ENCODE measurements at places on chromosomes 7 and 10. TPM values are rescaled to one million over a fixed set of nuclear protein-coding genes. Genes with fewer than 3 reads are reported as not detected.

DNA sequence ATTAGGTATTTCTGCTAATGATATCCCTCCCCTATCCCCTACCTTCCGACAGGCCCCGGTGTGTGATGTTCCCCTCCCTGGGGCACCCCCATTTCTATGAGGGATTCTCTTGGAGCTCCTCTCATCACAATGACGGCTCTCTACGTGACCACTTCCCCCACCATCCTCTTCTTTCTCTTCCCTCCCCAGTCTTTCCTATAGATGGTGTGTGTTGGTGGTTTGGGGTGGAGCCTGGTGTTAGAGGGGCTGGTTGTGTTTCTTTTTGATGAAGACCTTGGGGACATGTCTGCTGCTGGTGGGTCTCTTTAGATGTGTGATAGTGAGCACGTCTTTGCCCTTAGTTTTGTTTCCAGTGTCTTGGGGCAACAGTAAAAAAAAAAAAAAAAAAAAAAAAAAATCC lies 28.6 kb downstream of the RPS24 start:
- peak; percentile 12 for DNase-seq

- DNase-seq: no peak
Measured at GRCh38 chr7:100221231-100221718, 1.5 kb downstream of the PVRIG start.

- DNase-seq: no peak
Measured at GRCh38 chr10:94358480-94358879, 4.3 kb downstream of the NOC3L start.

- DNase-seq: no peak
Measured at GRCh38 chr10:58508316-58508715, 4.4 kb upstream of the BICC1 start.

- DNase-seq: no peak
Measured at GRCh38 chr10:50883629-50884028, 1.8 kb downstream of the A1CF start.

GRCh38 chr7:47812429-47813136 lies 135.7 kb downstream of the PKD1L1 start:
- DNase-seq: no peak

GRCh38 chr7:82676777-82677463 lies 233.3 kb upstream of the CACNA2D1 start:
- peak; percentile 17 for DNase-seq

DNA sequence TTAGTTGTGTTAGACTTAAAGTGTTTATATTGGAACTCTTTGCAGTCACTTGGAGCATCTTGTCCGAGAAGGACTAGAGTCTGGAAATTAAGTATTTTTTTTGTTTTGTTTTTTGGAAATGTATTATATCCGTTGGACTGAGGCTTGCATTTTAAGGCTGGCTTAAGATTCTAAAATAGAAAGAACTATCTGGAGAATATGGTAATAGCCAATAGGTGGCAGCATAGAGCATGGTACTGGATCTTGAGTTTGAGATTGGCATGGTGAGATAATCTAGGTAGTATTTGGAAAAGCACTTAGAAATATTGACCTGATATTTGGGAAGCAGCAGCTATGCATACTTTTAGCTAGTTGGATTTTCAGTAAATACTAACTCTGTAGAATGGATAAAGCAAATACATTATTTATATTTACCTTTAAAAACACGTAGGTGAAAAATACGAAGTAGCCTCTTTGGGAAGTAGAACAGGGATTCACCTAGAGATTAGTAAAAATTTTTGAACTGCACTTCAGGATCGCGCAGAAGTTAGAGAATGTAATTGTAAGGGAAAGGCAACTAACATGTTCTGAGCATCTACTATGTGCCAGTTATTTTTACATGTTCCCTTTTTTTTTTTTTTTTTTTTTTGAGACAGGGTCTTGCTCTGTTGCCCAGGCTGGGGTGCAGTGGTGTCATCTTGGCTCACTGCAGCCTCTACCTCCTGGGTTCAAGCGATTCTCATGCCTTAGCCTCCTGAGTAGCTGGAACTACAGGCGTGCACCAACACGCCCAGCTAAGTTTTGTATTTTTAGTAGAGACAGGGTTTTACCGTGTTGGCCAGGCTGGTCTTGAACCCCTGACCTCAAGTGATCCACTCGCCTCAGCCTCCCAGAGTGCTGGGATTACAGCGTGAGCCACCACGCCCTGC lies 78.6 kb downstream of the LCOR start:
- DNase-seq: no peak

Gene ADAMTS14
- total RNA-seq: 0.47 TPM

Gene AVPI1
- 10.7 TPM for total RNA-seq

Gene DDX50
- 33.1 TPM for total RNA-seq

Gene HECW1
- 0.50 TPM for total RNA-seq
